ENCODE measurements at places on chromosomes 6 and 20. TPM values are rescaled to one million over a fixed set of nuclear protein-coding genes. Genes with fewer than 3 reads are reported as not detected.

Gene TSHZ2
- 0.63 TPM for total RNA-seq

DNA sequence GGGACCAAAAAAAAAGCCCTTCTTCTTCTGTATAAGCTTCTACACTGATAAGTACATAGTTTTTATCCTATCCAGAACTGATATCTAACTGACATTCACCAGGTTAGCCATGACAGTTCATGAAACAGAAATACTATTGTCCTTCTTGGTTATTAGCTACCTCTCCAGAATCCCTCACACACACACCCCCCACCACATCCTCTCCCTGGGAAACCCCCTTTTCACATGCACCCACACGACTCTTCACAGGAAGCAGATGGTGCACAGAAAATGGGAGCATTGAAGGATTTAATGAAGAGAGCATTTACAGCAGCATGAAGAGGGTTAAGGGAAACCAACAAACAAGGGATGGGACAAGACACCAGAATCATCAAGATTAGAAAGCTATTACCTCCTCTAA lies 88.9 kb downstream of the FHL5 start:
- DNase-seq, result no peak

DNA sequence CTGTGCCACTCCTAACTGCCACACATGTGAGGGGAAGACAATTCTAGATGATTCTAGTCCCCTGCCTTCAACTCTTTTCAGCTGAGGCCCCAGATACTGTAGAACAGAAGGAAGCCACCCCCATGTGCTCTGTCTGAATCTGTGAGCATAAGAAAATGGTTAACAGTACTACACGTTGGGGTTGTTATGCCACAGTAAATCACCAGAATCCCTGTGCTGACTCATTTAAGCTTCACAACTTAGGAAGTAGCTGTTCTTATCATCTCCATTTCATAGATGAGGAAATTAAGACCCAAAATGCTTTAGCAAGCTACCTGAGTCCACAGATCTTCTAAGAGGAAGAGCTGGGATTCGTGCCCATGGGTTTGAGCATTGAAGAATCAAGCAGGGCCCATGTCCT lies 27.4 kb upstream of the SCRT2 start:
- no peak for DNase-seq

Gene HCRTR2
- not detected for total RNA-seq

DNA sequence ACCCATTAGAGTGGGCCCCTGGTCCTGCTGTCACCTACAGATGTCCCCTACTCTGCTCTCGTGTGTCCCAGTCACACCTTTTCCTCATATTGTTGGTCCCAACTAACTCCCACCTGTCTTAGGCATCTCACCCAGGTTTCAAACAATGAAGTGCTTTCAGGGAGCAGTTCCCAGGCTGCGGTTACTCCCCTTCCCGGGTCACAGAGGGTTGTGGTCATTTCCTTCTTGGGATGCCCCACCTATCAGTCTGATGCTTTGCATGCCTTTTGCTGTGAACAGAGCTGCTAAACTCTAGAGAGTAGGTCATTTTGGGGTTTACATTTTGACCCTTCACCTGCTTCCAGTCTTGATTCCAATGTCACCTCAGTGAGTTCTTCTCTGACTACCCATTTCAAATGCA lies 181.6 kb downstream of the CDC5L start:
- DNase-seq, result no peak

DNA sequence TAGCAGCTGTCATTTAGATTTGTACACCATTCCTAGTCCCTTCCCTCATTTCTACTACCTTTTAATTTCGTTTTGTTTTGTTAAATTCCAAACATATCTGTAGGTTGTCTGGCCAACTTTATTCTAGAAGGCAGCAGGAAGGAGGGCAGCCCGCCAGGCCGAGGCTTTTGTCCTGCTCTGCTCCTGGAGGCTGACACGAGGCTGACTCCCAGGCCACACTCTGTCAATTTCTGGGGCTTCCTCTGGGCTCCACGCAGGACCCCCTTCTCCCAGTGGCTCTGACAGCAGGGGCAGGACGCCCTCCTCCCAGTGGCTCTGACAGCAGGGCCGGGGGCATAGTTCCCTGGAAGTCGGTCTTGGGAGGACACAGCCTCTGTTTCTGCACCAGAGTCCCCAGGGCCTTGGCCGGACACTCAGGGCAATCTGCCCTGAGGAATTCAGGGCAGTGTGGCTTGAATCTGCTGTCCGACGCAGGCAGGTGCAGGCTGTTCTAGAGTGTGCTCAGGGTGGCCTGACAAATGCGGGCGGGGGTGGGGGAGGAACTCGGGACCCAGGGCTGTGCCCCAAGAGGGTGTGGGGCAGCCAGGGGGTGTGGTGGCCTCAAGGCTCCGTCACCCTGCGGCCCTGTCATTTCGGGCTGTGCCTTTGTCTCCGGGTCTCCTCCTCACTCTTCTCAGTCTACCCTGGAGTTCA lies 11.8 kb downstream of the SMOC2 start:
- DNase-seq, result no peak

DNA sequence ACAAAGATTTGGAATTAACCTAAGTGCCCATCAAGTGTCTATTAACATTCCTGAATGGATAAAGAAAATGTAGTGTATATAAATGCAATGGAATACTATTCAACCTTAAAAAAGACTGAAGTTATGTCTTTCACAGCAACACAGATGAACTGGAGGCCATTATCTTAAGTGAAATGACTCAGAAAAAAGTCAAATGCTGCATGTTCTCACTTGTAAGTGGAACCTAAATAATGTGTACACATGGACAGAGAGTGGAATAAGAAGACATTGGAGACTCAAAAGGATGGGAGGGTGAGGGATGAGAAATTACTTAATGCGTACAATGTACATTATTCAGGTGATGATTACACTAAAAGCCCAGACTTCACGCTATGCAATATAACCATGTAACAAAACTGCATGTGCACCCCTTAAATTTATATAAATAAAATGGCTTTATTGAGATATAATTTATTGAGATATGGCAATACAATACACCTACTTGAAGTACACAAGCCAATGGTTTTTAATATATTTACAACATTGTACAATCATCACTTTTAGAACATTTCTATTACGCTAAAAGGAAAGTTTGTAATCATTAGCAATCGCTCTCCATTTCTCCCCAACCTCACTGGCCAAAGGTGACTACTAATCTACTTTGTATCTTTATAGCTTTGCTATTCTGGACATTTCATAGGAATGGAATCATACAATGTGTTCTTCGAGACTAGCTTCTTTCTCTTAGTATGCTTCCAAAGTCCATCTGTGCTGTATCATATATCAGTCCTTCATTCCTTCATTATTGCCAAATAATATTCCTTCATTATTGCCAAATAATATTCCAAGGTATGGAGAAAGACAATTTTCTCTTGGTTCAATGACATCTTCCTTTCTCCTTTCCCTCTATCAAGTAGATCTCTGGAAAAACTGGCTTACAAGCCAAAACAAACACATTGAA lies 5.8 kb downstream of the STX7 start:
- no peak for DNase-seq

DNA sequence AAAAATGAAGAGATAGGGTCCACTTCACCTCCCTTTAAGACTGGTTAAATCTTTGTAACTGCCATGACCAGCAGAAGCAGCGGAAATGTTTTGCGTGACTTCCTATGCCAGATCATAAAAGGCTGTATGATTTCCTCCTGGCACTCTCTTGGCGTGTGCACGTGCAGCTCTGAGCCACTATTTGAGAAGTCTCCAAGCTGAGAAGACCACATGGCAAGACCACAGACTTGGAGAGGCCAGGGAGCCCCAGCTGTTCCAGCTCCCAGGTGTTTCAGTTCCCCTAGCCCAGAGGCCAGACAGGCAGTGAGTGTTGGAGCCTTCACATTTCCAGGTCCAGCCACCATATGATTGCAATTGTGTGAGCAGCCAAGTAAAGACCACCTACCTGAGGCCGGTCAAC lies 259.3 kb upstream of the RIN2 start:
- no peak for DNase-seq

DNA sequence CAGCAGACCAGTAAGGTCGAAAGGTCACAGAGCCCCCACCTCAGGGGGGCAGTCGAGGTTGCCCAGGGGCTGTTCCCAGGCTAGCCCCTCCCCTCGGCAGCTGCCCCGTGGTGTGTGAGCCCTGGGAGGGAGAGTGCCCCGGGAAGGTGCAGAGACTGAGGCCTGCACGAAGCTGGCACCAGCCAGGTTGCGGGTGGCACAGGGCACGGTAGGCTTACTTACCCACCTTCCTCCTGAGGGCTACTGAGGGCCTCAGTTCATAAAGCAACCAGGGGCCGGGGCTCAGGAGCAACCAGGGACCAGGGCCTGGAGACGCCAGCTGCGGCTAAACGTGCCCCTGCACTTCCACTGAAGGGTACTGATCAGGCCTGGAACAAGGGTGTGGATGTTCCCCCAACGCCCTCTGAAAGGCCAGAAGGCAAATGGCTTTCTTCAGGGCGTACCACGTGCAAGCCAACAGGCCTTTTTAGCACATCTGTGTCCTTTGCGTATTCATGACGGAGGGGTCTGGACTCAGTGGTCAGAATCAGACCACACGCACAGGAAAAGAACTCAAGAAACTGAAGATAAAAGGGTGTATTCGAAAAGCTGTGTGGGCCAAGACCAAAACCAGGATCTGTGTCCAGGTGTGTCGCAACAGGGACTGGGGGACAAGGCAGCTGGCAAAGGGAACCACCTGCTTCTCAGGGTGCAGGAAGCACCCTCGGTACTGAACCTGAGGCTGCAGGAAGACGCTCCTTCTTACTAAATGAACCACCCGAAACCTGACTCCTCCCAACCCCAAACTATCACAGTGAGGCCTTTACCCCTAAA lies 24.5 kb upstream of the TCFL5 start:
- DNase-seq, result no peak
